ENCODE measurements at places on chromosomes 4 and X.

GRCh38 chrX:154409222-154409871 lies at the start of gene DNASE1L1:
TSS of gene DNASE1L1 (minus strand) at chrX:154409254. CDS start at chrX:154405568, 3,686 bp downstream.
- DNase-seq = no peak

GRCh38 chr4:168486912-168487281 lies 6.6 kb upstream of the DDX60L start:
- DNase-seq = no peak

GRCh38 chr4:88736264-88736663 lies 38.6 kb upstream of the NAP1L5 start:
- no peak for DNase-seq

DNA sequence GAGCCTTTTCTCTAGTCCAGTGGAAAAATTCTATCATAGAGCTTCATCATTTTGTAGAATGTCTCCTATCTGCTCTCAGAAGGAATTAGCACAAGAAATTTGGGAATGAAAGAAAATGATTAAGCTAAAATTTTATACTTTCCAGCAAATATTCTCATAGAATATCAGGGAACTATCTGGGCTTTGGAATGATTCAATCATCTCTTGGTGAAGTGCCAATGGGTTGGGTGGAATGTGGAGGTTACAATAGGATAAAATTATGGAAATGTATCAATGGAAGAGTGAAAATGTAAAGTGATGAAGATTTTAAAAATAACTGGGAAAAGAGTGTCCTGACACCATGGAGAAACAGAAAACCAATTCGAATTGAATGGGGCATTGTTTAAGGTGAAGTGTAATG lies 119.0 kb upstream of the MID1 start:
- DNase-seq = no peak

GRCh38 chr4:24912252-24913118 lies at the start of gene CCDC149:
TSS of gene CCDC149 (minus strand) at chr4:24913042. CDS start at chr4:24912864, 178 bp downstream.
- DNase-seq = no peak

- DNase-seq = no peak
Observed at GRCh38 chr4:5051278-5052203, at the start of gene STK32B. TSS of gene STK32B (plus strand) at chr4:5051480.

DNA sequence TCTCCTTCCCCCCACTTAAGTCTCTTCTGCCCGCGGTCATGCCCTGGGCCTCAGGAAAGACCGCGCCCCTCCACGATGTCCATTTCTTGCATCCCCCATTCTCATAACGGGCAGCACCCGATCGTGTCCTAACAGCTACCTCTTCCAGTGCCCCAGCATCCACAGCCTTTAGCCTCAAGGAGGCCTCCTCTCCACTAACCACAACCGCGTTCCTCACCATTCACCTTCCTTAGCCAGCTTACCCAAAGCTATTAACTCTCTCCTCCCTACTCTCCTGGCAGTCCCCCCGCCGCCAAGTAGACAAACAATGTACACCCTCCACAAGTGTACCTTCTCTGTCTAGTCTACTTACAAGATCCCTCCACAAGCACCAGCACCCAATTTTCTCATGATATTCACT lies 58.6 kb upstream of the PAGE5 start:
- DNase-seq = no peak

GRCh38 chrX:30795981-30796958 lies 92.8 kb downstream of the TAB3 start:
- DNase-seq = no peak

DNA sequence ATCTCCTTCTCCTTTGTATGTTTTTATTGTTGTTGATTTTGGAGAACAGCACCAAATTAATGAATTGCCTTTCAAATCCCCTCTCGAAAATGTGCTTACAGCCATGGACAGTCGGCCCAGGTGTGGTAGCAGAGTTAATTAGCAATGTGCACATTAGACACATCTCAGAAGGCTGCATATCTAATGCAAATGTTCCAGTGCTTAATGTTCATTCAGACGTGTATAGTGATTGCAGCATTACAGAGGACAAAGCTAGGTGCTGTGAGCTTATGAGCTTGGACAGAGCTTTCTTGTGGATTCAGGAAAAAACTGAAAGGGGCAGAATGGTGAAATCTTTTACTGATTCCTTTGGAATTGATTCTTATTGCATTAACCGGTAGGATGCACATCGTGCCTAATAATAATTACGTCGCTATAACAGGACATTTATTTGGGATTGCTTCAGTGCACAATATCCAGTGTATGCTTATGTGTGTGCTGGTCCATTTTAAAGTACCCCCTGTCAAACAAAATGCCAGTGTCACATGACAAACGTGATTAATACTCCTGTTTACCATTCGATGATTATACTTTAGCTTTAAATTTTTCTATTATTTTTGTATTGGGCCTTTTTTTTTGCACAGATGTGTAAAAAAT lies 552.9 kb upstream of the EPHA5 start:
- no peak for DNase-seq

DNA sequence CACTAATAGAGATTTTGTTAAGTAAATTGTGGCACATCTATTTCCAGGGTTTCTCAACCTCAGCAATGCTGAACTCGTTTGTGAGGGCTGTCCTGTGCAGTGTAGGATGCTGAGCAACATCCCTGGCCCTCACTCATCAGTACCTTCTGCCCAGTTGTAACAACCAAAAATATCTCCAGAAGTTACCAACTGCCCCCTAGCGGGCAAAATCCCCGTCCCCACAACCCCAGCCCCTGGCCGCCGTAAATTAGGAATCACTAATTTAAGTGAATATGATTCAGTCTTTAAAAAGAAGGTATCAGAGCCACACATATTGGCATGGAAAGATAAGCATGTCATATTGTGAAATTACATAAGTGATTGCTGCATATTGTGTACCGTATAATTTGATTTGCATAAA lies 123.4 kb downstream of the ASB9 start:
- no peak for DNase-seq

- no peak for DNase-seq
Observed at GRCh38 chr4:147085781-147086180, 140.1 kb upstream of the TTC29 start.
